ENCODE measurements at places on chromosomes 16 and 17.

GRCh38 chr17:44967026-44967906 is 837 bp downstream of the C1QL1 start:
- DNase-seq, result no peak

DNA sequence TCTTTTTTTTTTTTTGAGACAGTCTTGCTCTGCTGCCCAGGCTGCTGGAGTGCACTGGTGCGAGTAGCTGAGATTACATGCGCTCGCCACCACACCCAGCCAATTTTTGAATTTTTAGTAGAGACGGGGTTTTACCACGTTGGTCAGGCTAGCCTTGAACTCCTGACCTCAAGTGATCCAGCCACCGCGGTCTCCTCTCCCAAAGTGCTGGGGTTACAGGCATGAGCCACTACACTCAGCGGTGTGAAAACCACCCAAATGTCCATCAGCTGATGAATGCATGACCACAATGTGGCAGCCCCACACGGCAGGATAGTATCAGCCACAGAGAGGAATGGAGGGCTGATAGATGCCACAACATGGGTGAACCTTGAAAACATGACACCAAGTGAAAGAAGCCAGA is 2.1 kb downstream of the P2RX5 start:
- no peak for DNase-seq

GRCh38 chr16:86138121-86139085 is 239.4 kb downstream of the IRF8 start:
- no peak for DNase-seq

- DNase-seq, result no peak
Measured at GRCh38 chr16:27595993-27596392, 46.0 kb downstream of the KATNIP start.

- no peak for DNase-seq
Measured at GRCh38 chr16:80816356-80816755, 12.0 kb upstream of the CDYL2 start.

DNA sequence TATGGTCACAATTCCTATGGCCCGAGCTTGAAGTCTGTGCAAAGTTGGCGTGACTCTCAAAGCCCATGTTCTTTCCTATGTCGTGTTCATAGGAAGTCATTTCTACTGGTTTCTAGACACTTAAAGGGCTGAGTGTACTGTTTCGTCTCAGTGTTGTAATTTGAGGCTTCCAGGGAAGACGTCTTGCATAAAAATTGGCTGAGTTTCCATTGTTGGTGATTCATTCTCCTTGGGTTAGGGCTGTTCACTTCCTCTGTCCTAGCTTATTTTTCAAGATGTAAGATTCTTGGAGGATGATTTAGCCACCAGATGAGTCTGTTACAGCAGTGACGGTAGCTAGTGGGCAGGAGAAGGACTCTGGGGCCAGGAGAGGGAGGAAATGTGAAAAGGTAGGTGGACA is 43.1 kb downstream of the PIK3R5 start:
- DNase-seq, result no peak

GRCh38 chr17:47324224-47325020 is 667 bp downstream of the EFCAB13 start:
- DNase-seq, result no peak

DNA sequence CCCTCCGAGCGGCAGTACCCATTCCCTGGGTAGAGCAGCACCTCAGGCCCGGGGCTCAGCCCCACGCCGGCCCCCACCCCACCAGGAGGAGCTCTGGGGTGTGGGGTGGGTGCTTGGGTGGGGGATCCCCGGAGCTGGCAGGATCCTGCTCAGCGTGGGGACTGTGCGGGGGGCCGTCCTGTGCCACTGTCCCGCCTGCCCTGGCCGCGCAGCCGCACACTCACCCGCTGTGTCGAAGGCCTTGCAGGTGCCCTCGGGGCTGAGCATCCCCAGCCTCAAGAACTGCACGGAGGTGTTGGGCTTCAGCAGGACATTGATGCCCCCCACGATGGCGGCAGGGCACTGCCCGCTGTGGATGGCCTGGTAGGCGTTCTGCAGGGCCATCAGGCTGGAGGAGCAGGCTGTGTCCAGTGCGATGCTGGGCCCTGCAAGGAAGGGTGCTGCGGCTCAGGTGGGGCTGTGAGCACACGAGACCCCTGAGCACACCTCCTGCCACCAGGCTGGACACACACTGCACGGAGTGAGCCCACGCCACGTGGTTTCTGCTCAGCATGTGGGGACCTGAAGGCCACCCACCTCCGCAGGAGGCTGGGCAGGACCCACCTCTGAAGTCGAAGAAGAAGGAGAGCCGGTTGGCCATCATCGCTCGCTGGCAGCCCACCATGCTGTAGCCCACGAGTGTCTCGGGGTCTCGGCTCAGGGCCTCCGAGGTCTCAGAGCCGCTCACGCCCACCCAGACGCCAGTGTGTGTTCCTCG is 4.9 kb downstream of the FASN start:
- no peak for DNase-seq

GRCh38 chr16:13029786-13030185 is 128.4 kb downstream of the SHISA9 start:
- no peak for DNase-seq

DNA sequence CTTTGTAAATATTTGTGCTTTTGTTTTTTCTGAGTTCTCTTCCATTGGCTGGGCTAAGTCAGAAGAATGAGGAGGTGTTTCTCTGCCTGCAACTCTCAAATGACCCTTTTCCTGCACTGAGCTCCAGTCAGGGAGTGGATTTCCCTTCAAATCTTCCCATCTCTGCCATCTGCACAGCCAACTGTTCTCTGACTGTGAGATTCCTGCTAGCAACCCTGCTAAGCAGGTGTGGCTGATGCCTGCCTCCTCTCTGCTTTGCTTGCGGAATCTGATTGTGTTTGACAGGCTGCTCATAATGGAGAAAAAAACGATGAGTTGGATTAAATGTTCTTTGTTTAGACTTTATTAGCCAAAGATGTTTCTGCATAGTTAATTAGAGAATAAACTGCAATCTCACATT is 519.8 kb downstream of the TMEM114 start:
- DNase-seq, result no peak

- DNase-seq, result no peak
Measured at GRCh38 chr17:19579192-19579761, 45.6 kb downstream of the SLC47A1 start.

DNA sequence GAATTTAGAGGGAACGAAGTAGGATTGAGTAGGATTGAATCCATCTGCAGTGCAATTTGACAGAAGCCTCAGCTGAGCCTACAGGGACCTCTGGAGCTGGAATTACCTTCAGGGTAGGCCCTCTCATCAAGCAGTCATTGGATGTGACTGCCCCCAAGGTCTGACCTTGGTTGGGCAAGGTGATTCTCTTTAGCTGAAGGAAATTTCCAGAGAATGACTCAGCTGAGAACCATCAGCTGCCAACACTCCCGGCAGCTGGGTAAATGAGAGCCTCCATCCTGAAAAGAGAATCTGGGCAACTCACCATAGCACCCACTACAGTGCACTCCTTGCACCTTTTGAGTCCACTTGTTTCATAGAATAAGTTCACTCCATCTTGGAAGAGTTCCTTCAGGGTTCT is 113.5 kb upstream of the MED13 start:
- DNase-seq, result no peak

DNA sequence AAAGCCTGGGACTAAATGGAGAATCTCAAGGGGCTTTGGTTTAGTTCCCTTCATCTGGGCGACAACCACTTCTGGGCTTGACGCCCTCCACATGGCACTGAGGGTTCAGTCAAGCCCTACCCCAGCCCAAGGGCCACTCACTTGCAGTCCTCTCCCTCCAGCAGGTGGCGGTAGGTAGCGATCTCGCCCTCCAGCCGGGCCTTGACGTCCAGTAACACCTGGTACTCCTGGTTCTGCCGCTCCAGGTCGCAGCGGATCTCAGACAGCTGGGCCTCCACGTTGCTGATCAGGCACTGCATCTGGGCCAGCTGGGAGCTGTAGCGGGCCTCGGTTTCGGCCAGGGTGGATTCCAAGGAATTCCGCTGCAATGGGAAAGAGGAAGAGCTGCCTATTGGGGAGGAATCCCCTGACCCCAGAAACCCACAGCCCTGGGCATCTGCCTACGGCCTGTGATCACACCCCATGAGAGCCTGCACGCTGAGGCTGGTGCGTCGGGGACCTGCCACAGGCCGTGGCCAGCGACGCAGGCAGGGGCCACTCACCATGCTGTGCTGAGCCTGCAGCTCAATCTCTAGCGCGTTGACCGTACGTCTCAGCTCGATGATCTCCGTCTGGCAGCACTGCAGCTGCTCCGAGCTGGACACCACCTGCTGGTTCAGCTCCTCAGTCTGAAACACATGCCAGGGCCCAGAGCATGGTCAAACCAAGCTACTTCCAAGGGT is 2.7 kb downstream of the KRT36 start:
- no peak for DNase-seq

DNA sequence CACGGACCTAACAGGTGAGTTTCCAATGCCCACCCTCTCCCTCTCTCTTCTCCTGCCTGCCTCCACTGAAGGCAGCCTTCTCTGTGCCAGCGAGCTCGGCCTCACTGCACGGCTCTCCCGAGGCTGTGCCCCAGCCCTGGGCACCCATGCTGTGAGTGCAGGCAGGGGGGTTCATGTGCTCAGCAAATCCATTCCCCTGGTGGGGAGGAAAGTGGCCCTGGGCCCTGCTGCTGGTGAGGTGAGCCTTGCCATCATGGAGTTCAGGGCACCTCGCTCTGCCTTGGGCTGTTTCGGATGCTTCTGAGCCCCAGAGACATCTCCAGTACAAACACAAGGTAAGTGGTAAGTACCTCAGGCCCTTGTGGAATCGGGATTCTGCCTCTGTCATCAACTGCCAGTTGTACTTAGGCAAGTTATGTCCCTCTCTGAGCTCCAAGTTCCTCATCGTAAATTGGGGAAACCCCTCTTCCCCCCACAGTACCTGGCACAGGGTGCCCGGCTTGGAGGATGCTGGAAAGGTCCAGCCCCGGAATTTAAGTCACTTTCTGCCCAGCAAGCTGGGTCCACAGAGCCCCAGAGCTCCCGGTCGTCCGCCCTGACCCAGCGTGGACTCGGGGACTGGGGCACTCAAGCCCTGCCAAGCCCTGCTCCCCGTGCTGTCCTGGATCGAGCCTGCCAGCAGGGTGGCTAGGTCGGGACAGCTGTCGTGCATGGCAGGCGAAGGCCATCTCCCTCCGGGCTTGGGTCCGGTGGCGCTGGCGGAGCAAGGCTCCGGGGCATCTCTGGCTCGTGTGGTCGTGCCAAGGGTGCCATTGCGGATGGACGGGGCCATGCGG is 684 bp upstream of the NUDT16L1 start:
- no peak for DNase-seq

DNA sequence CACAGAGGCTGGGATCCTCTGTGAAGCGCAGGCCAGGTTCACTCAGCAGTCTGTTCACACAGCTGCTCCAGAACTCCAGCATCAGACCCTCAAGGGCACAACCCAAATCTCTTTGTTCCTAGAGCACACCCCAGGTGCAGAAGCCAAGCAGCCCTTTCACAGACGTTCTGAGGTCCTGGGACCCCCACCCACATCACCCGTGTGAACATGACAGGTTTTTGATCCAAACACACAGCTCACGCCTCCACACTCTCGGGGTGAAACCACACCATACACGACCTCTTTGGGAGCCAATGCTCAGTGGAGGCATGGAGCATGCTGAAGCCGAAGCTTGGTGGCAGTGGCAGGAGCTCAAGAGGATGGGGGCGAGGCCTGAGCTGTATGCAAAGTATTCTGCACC is 97.4 kb downstream of the ZNF778 start:
- no peak for DNase-seq

- DNase-seq, result no peak
Measured at GRCh38 chr17:82272495-82273326, 789 bp downstream of the CSNK1D start.

DNA sequence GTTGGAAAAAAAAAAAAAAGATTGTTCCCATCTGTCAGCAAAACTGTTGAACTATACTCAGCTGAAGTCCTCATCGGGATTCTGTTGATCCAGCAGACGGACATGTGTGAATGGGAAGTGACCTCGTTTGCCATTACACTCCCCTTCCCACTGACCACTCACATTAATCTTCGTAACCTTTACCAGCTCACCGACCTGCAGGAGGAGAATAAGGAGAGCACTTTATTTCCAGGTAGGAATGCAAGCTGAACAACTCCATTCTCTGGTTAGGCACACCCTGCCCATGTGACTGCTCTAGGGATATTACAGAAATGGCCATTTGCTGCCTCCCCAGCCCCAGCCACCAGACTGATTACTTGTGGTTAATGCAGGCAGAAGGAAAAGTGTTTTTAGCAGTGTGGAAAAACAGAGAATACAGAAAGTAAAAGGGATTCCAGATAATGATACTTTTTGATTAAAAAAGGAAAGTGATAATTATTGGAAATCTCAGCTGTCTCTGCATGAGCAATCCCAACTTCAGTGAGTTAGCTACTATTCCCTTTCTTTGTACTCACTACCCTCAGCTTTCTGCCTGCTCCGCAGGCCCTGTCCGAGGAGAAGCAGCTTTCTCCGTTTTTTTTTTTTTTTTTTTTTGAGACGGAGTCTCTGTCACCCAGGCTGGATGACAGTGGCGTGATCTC is 23.6 kb upstream of the YWHAE start:
- DNase-seq, result no peak

GRCh38 chr16:50395763-50396710 is 27.2 kb upstream of the BRD7 start:
- no peak for DNase-seq

DNA sequence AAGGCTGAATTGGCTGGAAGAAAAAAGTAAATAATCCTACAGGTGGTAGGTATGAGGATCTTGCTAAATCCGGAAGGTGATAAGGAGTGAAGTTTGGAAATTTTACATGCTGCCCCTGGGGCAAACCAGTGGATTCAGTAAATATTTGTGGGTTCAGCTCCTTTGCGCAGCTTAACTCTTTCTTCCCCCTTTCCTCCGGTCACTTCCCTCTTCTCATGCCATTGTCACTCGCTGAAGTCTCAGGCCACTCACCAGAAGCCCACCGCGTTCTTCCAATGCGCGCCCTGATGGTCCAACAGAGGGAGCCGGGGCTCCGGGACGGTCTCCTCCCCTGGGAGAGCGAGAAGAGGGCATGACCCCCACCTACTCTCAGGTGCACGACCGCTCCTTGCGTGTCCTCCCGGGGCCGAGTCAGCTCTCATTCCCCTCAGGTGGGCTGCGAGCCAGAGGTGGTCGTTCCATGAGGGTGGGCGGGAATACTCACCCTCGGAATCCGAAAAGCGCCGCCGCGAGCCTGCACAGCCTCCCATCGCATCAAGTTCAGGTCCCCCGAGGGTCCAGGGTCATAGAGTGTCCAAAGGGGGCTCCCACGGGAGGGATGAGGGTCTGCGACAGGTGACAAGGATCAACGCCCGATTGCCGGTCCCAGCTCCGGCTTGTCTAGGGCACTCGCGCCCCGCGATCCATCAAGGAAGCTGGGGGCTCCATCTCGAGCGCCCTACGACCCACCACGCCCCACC is 474 bp downstream of the CLN3 start:
- DNase-seq, result no peak

- no peak for DNase-seq
Measured at GRCh38 chr17:2814481-2815341, 18.5 kb downstream of the RAP1GAP2 start.
